Stimulated activated memory B cell treated with anti-CD40 and anti-IgM and Interleukin-4, amounts not matched to agents 10 μg/mL and 1 μg/mL and 100 μg/mL, for 72 hours (primary cell): ENCODE measurements at places on chromosomes 5 and 9.

DNA sequence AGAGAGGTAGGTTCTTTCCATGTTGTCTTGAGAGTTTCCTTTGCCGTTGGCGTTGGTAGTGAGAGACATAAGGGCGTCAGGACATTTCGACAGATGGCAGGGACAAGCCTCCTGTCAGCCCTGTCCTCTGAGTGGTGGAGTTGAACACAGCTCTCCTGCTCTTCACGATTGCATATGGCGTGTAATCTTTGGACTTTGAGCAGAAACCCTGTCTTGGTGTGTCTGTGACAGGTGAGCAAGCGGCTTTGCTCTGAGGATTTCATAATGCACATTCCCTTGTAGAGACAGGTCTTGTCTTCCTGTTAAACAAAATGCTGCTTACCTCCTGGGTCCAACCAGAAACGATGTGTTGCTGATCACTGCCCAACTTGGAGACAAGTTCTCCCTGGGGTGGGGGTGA is 146.5 kb downstream of the NXNL2 start:
- H3K27ac ChIP-seq: no peak overlapping the region
- no peak for ATAC-seq
- H3K4me1 ChIP-seq: no peaks in the 10 kb centered on the region

- no peaks in the 10 kb centered on the region for H3K27me3 ChIP-seq
- no peaks in the 10 kb centered on the region for H3K36me3 ChIP-seq
- H3K4me3 ChIP-seq: no peak overlapping the region
- no peak overlapping the region for H3K27ac ChIP-seq
- no peaks in the 10 kb centered on the region for H3K4me1 ChIP-seq
- no peak for ATAC-seq
These were observed 550.7 kb upstream of the CCNG1 start for GRCh38 chr5:162886717-162887116.

DNA sequence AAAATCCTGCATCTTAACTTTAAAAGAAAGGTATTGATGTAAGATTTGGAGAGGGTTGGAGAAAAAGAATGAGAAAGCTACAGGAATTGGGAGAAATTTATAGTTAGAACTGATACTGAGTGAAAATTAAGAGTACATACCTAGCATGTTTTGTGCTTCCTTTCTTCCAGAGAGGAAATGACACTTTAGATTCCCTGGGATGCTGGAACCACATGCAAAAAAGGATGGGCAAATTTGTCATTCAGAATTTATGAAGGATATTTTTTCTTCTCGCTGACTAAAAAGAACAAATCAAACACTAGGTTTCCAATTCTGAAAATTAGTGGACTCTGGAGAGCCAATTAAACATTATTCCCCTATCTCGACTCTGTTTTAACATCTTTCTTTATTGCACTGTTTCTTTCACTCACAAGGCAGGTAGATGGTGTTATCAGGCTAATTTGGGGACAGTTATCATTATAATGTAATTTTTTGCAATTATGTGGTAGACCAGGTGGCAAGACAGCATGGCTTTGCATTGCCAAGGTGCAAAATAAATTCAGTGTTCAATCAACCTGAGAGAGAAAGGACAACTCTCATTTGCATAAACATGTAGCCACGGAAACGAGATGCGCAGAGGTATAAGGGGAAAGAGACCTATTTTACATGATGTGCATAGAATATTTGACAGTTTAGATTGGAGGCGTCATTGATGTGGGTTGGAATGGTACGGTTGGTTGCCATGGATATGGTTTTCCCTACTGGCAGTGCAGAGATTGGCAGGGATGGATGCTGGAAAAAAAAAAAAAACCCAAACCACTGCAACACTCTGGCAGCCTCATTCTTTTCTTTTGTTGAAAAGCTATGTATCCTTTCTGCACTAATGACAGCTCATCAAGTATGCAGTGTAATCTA is 320.4 kb upstream of the CCNH start:
- H3K4me3 ChIP-seq: no peak overlapping the region
- no peaks in the 10 kb centered on the region for H3K27me3 ChIP-seq
- no peak for ATAC-seq
- H3K36me3 ChIP-seq: no peaks in the 10 kb centered on the region
- no peak overlapping the region for H3K27ac ChIP-seq

DNA sequence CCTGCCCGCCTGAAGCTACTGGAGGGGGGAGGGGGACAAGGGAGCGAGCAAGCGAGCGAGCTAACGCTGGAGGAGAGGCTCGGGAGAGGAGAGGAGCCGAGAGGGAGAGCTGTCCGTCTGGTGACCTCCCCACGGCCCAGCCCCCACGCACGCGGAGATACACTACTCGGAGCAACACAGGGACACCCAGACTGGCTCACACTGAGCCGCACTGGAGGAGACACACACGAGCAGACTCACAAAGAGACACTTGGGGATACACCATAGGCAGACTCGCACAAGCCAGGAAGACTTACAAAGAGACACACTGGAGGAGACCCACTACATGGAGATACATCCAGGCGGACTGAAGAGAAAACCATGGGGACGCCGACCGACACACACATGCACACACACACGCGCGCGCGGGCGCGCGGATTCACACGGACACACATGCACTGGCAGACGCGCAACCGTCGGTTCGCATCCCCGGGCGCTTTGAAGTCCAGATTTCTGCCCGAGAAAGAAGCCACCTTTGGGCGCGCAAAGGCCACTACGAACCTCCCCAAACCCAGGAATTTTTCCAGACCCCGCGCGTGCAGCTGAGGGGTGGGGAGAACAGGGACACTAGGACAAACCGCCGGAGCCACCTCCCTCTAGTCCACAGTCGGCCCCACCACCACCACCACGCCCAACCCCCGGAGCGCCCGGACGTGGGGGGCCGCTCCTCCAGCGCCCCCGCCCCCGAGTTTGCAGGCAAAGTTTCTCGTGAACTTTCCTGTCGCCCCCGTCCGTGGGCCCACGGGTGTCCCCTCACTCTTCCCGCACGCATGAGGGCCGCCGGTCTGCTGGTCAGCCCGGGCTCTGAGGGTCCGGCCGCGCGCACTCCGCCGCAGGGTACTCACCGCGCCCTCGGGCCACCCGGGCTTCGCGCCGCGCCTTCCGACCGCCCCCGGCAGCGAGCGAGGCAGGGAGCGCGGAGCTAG is 571 bp downstream of the CNTFR start:
- H3K36me3 ChIP-seq: no peaks in the 10 kb centered on the region
- peak overlapping the region; percentile 2 for H3K4me3 ChIP-seq

GRCh38 chr9:133351908-133352634 is 4.1 kb downstream of the RPL7A start:
- H3K4me1 ChIP-seq: peaks cover 60% of the 10 kb centered on the region
- peak; percentile 7 for ATAC-seq
- no peak overlapping the region for H3K4me3 ChIP-seq
- H3K36me3 ChIP-seq: peaks cover 43% of the 10 kb centered on the region
- no peak overlapping the region for H3K27ac ChIP-seq

DNA sequence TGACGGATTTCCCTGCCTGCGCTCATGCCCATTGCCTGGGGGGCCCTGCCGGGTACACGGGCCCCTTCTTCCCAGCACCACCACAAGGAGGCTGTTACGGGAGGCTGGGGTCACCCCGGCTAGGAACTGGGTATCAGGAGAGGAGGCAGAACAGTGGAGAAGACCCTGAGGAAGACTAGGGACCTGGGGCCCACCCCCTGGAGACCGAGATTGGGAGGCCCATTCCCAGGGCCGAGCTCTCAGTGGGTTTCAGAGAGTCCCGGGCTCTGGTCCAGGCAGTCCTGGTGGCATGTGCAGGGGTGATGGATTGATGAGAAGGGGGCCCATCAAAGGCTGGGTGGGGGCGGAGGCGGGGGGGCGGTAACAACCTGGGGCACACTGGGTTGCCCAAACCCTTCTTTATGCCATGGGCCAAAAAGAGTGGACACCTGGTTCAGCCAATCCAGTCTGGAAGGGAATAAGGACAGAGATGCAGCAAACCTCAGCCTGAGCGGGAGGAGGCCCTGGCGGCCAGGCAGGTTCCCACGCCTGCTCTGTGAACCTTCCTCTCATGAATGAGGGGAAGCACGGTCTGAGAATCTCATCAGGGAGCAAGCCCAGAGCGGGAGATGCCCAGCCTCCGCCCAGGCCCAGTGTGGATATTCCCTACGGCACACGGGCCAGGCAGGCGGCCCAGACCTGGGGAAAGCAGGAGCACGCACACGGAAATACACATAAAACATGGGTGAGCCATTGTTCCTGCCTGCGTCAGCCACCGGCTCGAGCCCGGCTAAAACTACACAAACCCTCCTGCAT is 785 bp upstream of the P4HA2 start:
- no peak for ATAC-seq
- H3K27ac ChIP-seq: peak overlapping the region; percentile 4
- H3K27me3 ChIP-seq: peaks cover 27% of the 10 kb centered on the region
- peaks cover 26% of the 10 kb centered on the region for H3K4me1 ChIP-seq
- H3K36me3 ChIP-seq: no peaks in the 10 kb centered on the region

DNA sequence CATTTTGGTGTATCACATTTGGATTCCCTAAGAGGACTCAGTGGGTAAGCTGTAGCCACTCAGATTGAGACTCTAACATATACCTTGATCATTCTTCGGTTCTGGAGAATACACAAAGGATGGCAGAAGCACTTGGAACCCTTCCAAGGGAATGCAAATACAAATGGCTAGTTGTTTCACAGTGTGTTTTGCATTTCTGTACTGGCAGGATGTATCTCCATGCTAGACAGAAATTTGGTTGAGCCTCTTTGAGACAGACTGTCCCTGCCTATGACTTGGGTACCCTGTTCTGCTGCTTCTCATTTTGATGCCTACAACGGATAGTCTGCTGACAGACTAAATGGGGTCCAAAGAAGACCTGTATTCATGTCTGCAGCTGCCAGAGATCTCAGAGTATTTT is 273.5 kb downstream of the TMEM38B start:
- H3K4me3 ChIP-seq: no peak overlapping the region
- H3K36me3 ChIP-seq: no peaks in the 10 kb centered on the region
- no peaks in the 10 kb centered on the region for H3K27me3 ChIP-seq
- peaks cover 5% of the 10 kb centered on the region for H3K4me1 ChIP-seq
- no peak overlapping the region for H3K27ac ChIP-seq

- no peak overlapping the region for H3K4me3 ChIP-seq
- peaks cover 17% of the 10 kb centered on the region for H3K4me1 ChIP-seq
- H3K27me3 ChIP-seq: no peaks in the 10 kb centered on the region
- ATAC-seq: peak; percentile 79
- peaks cover 5% of the 10 kb centered on the region for H3K36me3 ChIP-seq
These were observed 111.3 kb downstream of the FER start for GRCh38 chr5:108858959-108859358.

GRCh38 chr5:120609570-120609969 is 145.5 kb downstream of the PRR16 start:
- no peaks in the 10 kb centered on the region for H3K36me3 ChIP-seq
- no peaks in the 10 kb centered on the region for H3K27me3 ChIP-seq
- no peak overlapping the region for H3K4me3 ChIP-seq
- no peak for ATAC-seq

- H3K4me3 ChIP-seq: peak within 1 kb of the TSS; percentile 59
- H3K36me3 ChIP-seq: peaks cover under 1% of the 10 kb centered on the region
- H3K4me1 ChIP-seq: peaks cover 23% of the 10 kb centered on the region
- ATAC-seq: no peak
- H3K27me3 ChIP-seq: peaks cover 14% of the 10 kb centered on the region
These were observed at the start of gene AK1 for GRCh38 chr9:127877566-127877998. TSS of gene AK1 (minus strand) at chr9:127877675. CDS start at chr9:127874617, 3,058 bp downstream.

DNA sequence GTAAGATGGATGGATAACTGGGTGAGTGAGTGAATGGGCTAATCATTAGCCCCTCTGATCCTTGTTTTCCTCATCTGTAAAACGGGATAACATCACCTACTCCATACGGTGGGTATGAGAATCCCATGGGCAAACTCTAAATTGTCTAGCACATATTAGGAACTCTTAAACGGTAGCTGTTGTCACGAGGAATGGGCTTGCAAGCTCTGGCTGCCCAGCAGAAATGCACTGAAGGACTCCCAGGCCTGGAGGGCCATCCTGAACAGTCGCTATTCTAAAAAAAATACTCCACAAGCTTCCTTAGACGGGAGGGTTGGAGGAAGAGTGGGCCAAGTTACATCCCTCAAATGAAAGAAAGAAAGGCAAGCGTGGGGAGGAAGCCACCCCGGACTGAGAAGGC is 711 bp upstream of the POU4F3 start:
- no peak overlapping the region for H3K4me3 ChIP-seq
- peaks cover 14% of the 10 kb centered on the region for H3K4me1 ChIP-seq
- H3K27ac ChIP-seq: no peak overlapping the region
- no peak for ATAC-seq
- no peaks in the 10 kb centered on the region for H3K36me3 ChIP-seq

DNA sequence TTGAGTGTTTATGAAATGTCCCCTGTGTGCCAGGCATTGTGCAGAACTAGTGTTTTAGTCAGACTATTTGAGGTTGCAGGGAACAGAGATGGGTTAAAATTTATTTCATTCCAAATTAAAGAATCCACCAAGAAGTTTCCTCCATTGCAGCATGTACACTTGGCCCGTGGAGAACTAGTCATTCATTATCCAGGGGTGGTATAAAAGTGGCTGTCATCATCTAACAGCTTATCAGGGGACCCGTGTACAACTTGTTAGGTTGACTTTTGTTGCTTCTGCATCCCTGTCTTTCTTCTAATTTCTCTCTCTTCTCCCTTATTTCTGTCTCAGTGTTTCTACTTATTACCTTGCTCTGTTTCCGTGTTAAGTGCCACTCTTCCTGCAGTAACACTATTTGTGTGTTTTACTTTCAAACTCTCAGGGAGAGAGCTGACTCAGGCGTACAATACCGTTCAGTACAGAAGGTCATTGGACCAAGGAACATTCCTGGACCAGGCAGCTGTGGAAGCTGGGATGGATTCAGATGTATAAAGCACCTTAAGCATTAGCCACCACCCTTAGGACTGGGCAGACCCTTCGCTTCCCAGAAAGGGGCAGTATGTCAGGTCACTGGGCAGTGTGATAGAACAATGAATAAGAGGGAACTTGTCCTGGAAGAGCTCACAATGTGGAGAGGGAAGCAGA is 36.1 kb downstream of the MAP3K1 start:
- peak overlapping the region; percentile 66 for H3K27ac ChIP-seq
- H3K36me3 ChIP-seq: peaks cover 4% of the 10 kb centered on the region
- H3K27me3 ChIP-seq: no peaks in the 10 kb centered on the region
- peak overlapping the region; percentile 50 for H3K4me3 ChIP-seq
- H3K4me1 ChIP-seq: peaks cover 91% of the 10 kb centered on the region

DNA sequence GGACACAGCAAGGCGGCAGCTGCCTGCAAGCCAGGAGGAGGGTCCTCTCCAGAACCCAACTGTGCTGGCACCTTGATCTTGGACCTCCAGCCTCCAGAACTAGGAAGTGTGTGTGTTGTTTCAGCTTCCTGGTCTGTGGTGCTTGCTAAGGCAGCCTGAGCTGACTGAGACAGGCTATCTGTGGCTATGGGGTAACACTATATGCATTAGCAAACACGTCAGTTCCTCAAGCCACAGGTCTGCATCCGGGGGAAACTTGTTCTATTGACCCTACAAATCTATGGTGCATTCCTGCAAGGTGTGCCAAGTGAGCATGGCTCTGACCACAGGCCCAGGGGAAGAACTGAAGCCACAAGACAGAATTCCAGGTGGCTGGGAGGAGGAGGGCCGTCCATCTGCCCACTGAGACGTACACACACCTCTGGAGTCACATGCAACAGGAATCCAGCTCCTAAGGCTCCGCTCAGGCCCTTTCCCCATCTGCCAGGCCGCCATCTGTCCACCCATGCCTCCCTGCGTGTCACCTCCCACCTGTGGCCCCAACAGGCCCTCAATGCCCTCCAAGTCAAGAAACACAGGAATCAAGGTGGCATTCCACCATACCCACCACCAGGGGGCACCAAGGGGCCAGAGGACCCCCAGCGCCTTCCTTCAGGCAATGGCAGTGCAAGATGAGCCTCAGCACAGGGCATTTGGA is 174.9 kb downstream of the ROR2 start:
- H3K27me3 ChIP-seq: peaks cover 54% of the 10 kb centered on the region
- H3K4me1 ChIP-seq: peaks cover 6% of the 10 kb centered on the region
- no peak overlapping the region for H3K27ac ChIP-seq
- no peaks in the 10 kb centered on the region for H3K36me3 ChIP-seq
- peak; percentile 70 for ATAC-seq
